ENCODE measurements at places on chromosomes 6 and 20.

GRCh38 chr6:154621686-154622085 lies 111.2 kb upstream of the CNKSR3 start:
- DNase-seq: no peak

DNA sequence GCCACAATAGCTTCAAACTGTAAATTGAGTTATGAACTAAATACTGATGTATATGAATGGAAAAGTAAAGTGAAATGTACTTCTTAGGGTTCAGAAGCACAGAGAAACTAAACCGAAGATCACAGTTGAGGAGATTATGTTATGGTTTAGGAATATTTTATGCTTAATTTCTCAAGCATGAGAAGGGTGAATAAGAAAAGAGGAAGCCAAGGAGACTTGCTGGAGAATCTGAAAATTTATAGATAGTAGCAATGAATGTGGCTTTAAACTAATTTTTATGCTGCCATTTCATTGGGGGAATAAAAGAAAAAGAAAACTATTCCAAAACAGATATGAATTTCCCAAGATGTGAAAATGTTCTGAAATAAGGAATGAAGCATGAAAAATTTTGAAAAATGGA lies 5.6 kb downstream of the ANKS1A start:
- DNase-seq: no peak

DNA sequence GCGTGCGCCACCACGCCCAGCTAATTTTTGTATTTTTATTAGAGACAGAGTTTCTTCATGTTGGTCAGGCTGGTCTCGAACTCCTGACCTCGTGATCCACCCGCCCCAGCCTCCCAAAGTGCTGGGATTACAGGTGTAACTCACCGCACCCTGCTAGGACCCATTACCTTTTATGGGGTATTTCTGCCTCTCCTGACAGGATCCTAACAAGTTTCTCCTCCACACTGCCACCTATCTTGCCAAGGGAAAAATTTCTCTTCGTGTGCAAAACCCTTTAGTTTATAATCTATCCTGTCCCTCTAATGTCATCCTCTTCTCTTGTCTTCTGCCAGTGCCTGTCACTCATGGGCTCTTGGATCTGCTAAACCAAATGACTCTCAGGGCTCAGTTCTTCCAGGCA lies 1.9 kb downstream of the STMND1 start:
- DNase-seq: no peak

GRCh38 chr6:165962366-165962765 lies 205.3 kb downstream of the TBXT start:
- DNase-seq: no peak

GRCh38 chr20:38789503-38790199 lies 15.8 kb upstream of the PPP1R16B start:
- no peak for DNase-seq

DNA sequence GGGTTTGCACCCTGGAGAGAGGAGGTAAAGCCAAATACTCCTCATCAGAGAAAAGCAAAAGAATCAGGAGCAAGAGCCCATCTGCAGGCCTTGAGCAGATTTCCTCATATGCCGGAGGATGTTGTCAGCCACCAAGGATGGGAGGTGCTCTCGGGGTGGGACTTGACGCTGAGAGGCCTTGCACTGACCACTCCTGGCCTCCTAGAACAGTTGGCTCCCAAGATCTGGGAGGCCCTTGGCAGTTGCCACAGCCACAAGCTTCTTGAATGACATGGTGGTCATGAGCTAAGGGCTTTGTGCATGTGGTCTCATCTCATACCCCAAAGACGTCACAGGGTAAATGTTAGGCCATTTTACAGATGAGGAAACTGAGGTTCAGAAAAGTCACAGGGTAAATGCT lies 75.2 kb upstream of the PMEPA1 start:
- DNase-seq: no peak
